Activated CD4-positive, alpha-beta T cell treated with anti-CD3 and anti-CD28 coated beads, Interleukin-2, amount 10 ng/mL, durations not matched to agents 24 days and 14 days (primary cell): ENCODE measurements at places on chromosomes 11 and 22. TPM values are rescaled to one million over a fixed set of nuclear protein-coding genes. Genes with fewer than 3 reads are reported as not detected.

The RTN4RL2 gene
- total RNA-seq, result 0.23 and 0.26 TPM in 2 replicates

The APOC3 gene
- total RNA-seq, result not detected in 2 replicates

DNA sequence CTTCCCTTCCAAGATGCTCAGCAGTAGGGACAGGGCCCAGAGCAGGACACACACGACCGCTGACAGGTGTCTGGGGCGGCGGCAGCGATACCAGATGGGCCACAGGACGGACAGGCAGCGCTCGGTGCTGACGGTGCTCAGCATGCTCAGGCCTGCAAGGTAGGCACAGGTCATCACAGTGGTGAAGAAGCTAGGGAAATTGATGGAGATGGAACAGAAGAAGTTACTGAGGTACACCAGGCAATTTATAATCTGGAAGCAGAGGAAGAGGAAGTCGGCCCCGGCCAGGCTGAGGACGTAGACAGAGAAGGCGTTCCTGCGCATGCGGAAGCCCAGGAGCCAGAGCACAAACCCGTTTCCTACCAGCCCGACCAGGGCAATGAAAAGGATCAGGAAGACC, 4.6 kb downstream of the MRGPRX2 start:
- peak; percentile 41 for DNase-seq

DNA sequence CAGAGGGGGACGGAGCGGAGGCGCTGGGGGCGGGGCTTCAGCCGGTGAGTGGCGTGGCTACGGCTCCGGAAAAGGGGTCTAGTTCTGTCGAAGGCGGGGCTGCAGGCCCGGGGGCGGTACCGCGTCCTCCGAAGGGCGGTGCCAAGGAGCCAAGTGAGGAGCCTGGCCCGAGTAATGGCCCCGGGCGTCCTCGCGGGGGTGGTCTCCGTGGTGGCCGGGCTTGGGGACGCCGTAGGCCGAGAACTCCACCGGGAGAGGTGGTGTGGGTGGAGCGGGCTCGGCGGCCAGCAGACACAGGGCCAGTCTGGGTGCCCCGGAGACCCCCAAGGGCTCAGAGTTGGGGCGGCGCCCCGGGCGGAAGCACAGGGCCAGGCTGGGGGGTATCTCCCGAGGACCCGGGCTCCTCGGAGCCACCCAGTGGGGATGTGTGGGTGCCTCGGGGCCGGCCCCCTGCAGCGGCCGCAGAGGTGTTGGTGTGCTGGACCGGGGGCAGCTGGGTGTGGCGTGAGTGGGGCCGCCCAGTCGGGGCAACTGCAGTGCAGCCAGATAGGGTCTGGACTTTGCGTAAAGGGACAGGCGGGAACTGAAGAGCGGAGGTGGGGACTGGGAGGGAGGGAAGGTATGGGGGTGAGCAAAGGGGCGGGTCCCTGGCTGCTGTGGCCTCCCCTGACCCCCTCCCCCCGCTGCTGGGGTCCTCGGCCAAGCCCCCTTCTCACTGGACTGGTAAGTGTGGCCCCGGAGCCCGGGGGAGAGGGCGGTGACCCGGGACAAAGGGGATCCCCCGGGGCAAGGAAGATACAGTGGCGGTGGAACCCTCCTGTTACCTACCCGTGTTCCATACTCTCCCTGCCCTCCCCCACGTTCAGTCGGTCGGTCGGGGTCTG, 838 bp downstream of the FKBP2 start:
- no peak for DNase-seq

GRCh38 chr11:122976734-122977469, 4.7 kb downstream of the BSX start:
- peak; percentile 56 for DNase-seq

DNA sequence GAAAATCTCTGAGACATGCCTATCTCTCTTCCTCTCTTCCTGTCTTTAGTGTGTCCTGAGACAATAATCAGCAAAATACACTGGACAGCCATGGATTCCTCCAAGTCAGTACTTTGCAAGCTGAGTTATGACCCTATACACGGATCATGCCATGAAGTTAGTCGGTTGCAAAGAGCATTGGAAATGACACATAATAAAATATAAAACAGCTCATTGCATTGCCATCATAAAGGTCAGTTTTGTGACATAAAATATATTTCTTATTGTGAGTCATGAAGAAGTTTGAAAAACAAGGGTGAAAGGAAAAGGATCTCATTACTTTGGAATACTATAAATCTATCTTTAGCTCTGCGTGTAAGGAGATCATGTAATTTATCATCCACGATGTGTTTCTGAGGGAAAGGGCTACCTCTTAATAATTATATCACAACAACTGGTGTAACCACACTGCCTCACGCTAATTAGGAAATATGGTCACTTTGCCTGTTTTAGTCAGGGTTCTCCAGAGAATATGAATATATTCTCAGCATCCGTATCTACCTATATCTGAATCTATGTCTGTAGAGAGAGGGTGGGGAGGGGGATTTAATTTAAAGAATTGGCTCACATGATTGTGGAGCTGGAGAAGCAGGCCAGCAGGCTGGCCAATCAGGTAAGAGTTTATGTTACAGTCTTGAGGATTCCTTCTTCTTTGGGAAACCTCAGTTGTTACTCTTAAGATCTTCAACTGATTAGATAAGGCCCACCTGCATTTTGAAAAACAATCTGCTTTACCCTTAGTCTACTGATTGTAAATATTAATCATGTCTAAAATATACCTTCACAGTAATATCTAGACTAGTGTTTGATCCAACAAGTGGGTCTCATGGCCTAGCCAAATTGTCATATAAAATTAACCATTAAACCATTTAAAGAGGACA, 198.8 kb downstream of the FAT3 start:
- no peak for DNase-seq

- DNase-seq, result peak; percentile 54
These were observed 27.5 kb upstream of the HIKESHI start for GRCh38 chr11:86274503-86274902.

The CD3D gene
- 381 and 400 TPM in 2 replicates for total RNA-seq

DNA sequence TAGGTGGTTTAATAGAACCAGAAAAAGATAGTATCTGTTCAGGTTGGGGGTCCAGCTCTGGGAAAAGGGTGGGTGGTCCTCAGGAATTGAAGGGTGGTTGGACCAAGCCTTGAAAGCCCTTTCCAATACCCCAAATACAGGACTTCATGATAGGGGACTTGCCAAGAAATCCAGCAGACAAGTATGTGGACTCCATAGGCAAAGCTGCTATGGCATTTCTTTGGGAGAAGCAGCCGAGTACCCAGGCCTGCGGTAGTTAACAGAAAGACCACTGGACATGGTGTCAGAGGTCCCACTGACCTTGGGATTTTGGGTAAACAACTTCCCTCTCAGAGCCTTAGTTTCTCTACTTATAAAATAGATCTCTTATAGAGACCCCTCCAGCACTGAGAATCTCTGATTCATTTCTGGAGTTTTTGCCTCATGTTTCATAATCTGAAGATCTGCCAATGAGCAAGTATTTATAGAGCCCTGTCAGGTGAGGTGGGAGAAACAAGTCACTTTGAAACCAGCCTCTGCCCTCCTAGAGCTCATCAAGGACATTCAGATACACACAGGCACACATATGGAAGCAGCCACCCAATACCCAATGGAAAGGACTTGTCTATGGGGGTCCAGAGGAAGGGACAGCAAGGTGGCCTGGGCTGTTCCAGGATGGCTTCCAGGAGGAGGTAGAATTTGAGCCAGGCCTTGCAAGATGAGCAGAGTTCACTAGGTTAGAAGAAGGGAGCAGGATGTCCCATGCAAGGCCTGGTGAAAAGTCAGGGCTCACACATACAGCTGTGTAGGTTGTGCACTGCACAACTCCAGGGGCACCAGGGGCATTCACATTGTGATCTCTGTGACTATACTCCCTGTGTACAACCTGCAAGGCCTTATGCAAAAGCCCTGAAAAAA, 31.0 kb upstream of the ACCSL start:
- DNase-seq, result no peak

The BRSK2 gene
- 0.84 and 0.97 TPM in 2 replicates for total RNA-seq

The HEPHL1 gene
- not detected in 2 replicates for total RNA-seq

GRCh38 chr11:99020352-99021225, at the start of gene CNTN5:
CNTN5 (plus strand) TSS chr11:99020949.
- peak; percentile 64 for DNase-seq

The C11orf21 gene
- 2.4 and 2.6 TPM in 2 replicates for total RNA-seq

The NAALAD2 gene
- not detected in 2 replicates for total RNA-seq

DNA sequence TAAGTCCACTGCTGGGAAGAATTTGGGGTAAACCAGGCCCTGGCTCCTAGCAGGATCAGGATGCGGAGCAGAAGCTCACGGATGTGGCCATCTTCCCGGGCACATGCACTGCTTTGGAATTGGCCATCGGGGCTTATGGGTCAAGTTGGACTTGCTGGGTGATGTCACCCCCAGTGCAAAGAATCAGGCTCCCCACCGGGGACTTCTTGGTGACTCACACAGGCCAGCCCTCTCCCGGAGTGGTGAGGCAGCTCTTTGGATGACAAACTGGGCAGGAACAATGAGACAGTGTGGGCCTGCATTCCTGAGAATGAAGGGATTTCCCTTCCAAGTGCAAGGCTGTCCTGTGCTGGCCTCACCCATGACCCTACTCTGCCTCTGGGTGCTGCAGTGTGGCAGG, 128.8 kb upstream of the ANO1 start:
- no peak for DNase-seq

- no peak for DNase-seq
These were observed 31.7 kb downstream of the OR8B12 start for GRCh38 chr11:124511745-124512144.

DNA sequence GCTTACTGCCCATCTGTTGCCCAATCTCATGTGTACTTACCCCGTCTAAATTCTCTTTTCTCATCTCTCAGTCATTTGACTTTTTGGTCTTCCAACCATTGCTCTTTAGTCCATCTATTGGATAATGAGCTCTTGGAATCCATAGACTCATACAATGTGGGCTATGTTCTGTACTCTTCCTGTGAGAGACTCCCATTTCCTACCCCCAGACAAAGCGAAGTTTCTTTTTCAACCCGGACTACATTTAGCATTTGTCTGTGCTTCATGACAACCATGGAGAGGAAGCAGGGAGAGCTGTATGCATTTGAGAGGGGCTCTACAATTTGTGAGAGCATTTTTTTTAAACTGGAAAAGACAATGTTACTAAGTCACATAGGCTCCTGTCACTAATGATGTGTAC, 4.0 kb upstream of the ARHGAP42 start:
- DNase-seq, result no peak

The PLEKHA7 gene
- 16.7 and 20.7 TPM in 2 replicates for total RNA-seq

DNA sequence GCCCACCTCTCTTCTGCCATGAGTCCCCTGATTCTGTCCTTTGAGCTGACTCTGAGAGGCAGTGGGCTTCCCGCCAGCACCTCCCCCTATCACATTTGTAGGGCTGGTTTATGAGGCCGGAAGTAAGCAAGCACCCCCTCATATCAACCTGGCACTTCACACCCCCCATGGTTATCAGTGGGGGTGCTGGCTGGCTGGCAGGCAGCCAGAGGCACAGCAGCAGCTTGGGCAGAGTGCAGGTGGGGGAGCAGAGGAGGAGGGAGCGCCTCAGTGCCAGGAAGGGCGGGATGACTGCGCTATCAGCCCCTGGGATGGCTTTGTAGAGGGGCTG, 22.9 kb upstream of the CHRM4 start:
- DNase-seq, result no peak

GRCh38 chr11:101034076-101034475, 95.5 kb downstream of the PGR start:
- no peak for DNase-seq

The OR51D1 gene
- total RNA-seq, result not detected in 2 replicates

The APOA4 gene
- not detected in 2 replicates for total RNA-seq

DNA sequence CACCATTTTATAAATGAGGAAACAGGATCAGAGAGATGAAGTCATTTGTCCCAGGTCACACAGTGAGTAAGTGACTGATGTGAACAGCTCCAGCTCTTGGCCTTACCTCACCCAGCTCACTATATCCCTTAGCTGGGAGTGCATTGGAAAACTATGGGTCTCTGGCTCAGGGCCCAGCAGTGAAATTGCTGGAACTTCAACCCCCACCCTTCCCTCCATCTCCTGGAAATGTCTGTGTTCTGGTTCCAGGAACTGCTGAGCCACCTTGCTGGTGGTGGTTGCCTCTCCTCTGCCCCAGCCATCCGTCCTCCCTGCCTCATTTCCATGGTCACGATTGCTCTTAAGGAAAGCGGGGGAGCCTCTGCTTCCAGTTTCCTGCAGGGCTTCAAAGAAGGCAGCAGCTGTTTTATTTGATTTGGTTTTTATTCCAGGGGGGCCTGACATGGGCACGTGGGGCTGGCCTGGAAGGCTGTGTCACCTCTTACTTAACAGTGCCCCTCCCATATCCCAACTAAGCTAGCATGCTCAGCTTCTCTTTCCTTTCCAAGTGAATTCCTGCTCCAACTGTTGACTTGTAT, 46.2 kb upstream of the CSTF3 start:
- no peak for DNase-seq

The TMPRSS5 gene
- 1.2 and 2.6 TPM in 2 replicates for total RNA-seq

- no peak for DNase-seq
These were observed 622.1 kb downstream of the METTL15 start for GRCh38 chr11:28730336-28730735.

GRCh38 chr11:69055598-69056516, 7.1 kb downstream of the TPCN2 start:
- DNase-seq, result no peak

- no peak for DNase-seq
These were observed at the start of gene OR52I1 for GRCh38 chr11:4593739-4594138. OR52I1 (plus strand) TSS chr11:4594039; CDS start chr11:4594039, 0 bp downstream.

- DNase-seq, result no peak
These were observed 224.7 kb upstream of the BLID start for GRCh38 chr11:122340607-122341290.

- no peak for DNase-seq
These were observed 118.8 kb downstream of the DBX1 start for GRCh38 chr11:20041499-20041898.

- DNase-seq, result no peak
These were observed 549.3 kb downstream of the OPCML start for GRCh38 chr11:132982772-132983640.

GRCh38 chr11:107785401-107785800, 73.2 kb downstream of the SLC35F2 start:
- DNase-seq, result no peak

- DNase-seq, result no peak
These were observed 68.6 kb downstream of the ATXN10 start for GRCh38 chr22:45740236-45740635.

GRCh38 chr11:116333001-116333535, 439.7 kb downstream of the BUD13 start:
- DNase-seq, result no peak

The MFRP gene
- total RNA-seq, result not detected in 2 replicates

DNA sequence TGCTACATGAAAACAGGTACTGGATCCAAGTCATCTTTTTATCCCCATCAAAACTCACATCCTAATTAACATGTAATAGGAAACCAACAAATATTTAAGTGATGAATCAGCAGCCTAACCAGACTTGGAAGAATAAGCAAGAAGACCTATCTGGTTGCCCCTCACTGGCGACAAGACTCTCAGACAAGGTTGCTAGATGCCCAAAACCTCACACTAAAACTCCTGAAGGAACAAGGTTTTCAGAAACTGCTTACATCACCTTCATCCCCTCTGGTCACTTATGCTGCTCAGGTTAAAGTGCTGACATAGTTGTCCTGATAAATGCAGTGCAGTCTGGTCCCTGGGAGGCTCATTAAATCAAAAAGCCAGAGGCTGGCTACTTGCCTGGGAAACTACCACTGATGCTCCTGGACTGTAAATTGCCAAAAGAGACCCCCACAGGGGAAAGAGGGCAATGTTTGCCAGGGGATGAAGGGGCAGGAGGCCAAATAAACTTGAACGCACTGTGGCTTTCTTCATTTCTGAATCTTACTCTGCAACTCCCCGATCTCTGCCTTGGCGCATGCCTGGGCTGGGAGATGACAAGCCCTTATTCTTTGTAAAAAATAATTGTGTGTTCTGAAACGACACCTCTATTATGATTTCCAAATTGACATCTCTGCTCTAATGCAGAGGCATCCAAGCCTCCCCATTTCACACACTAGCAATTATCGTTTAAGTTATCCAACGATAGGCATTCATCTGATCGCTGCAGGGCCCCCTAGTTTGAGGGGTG, 72.7 kb downstream of the AMBRA1 start:
- no peak for DNase-seq

GRCh38 chr11:86386746-86387145, 12.1 kb downstream of the CCDC81 start:
- no peak for DNase-seq
